ENCODE measurements at places on chromosomes 11 and 22. TPM values are rescaled to one million over a fixed set of nuclear protein-coding genes. Genes with fewer than 3 reads are reported as not detected.

TESMIN gene
- total RNA-seq: 0.13 TPM

SDF2L1 gene
- 20.0 TPM for total RNA-seq

CST6 gene
- total RNA-seq: 7.6 TPM

MPZL2 gene
- 0.56 TPM for total RNA-seq

RRAS2 gene
- 82.9 TPM for total RNA-seq

DEAF1 gene
- total RNA-seq: 31.7 TPM

VSIG2 gene
- total RNA-seq: 0.13 TPM

ARHGEF17 gene
- total RNA-seq: 31.4 TPM

PRG3 gene
- not detected for total RNA-seq

SCGB1A1 gene
- not detected for total RNA-seq

TSPAN18 gene
- 0.92 TPM for total RNA-seq

ACR gene
- not detected for total RNA-seq

LSP1 gene
- 18.2 TPM for total RNA-seq

MED17 gene
- total RNA-seq: 20.0 TPM

MISFA gene
- 0.31 TPM for total RNA-seq
